GM23338 (cell line): ENCODE measurements at places on chromosomes 5 and 9.

DNA sequence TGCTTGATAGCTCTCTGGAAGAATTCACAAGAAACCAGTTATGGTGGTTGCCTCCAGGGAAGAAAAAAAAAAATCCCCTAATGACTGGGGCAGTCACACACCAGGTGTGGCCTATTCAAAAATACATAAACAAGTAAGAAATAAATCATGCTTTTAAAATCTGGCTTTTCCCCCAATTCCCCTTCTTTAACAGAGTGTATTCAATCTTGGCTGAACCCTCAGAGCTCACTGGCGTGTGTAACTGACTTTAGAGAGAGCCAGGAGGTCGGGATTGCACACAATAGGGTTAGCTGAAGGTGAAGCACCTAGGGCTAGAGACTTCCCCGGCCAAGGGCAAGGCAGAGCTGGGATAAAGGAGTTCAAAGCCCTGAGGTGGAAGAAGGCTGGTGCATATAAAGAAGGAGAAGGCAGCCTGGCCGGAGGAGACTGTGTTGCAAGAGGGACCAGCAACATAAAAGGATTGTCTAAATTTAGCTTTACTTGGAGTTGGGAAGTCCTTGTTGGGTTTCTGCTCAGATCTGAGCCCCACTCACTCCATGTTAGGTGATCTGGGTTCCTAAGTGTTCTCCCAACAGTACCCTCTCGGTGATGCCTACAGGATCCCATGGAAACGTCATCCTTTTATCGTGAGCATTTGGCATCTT, 19.7 kb downstream of the FNBP1 start:
- DNase-seq: no peak

- no peak for DNase-seq
Observed at GRCh38 chr5:15008921-15009320, 137.3 kb upstream of the ANKH start.

DNA sequence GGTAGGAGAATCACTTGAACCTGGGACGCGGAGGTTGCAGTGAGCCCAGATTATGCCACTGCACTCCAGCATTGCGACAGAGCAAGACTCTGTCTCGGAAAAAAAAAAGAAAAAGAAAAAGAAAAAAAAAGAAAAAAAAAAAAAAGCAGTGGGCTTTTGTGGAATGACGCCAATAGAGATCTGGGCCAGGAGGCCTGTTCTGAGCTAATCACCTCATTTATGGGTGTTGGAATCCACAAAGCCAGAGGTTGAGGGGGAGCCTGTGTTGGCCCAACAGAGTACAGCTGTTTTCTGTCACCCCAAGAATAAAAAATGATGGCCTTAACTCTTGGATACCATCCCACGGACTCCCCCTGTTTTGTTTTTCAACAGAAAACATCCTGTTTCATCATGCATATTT, 18.5 kb downstream of the OSTF1 start:
- DNase-seq: no peak

DNA sequence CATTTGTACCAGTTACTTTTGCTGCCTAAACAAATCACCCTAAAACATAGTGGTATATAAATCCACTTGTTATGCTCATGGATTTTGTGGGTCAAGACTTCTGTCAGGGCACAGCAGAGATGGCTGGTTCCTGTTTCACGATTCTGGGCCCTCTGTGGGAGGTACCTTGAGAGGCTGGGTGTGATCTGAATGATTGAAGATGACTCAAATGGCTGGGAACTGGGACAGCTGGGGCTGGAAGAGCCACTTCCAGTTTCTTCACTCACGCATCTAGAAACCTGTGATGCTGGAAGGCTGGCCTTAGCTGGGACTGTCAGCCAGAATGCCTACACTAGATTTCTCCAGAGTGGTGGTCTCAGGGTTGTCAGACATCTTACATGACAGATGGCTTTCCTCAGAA, 88.1 kb downstream of the KIF4B start:
- no peak for DNase-seq

DNA sequence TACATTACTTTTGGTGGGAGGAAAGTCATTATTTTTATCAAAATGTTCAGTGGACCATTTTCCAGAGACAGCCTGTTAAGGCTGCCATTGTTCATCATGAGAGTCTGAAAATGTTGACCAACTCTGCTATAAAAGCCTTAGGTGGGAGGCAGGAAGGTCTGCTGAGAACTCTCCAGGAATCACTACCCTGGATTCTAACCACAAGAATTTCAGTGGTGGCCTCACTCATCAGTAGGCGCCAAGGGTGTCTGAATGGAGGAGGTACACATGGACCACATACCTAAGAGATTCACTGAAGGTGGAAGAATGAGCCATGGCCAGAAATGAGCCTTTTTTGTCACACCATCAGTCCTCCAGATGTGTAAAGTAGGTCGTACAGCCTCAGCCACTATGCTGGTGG, 21.0 kb upstream of the TLX3 start:
- DNase-seq: no peak

DNA sequence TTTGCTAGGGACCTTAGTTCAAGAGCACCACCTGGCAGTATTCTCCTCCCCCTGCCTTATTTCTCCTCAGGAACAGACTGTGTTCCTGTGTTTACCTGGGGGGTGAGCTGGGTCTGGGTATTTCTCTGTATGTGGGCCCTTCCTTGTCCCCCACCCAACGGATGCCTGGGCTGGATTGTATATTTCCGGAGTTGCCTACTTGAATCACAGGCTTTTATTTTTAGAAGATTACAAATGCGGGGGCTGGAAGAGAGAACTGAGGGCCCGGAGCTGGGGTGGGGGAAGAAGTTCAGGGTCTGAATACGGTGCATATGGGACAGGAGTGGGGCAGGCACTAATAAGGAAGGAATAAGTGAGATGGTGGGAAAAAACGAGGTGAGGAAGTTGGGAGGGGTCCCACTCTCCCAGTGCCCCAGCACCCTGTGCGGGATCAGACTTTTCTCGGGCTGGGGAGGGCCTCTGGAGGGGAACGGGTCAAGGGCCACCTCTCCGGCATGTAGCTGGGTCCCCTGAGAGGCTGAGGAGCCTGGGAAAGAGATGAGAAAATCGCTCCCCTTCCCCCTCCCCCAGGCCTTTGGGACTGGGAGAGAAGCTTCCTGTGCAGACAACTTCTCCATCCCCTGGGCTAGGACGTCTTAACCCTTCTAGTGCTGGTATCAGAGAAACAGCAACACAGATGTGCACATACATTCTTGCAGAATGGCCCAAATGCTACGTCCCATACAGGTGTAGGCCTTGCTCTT, 42.1 kb downstream of the PCDH1 start:
- peak; percentile 68 for DNase-seq

DNA sequence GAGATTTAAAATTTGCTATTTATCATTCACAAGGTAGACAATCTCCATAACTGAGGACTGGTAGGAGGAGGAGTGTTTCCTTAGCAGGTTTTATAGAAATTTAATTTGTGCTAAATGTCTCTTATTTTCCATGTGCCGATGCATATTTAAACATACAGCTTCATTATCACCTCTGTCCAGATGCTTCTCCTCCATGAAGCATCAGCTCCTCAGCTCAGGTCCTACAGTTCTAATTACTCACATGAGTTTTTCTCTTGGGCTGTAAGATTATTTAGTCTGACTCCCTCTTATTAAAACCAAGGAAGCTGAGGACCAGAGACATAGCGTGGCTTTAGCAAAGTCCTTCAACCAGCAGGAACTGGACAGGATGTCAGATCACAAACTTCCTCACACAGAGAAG, 300.2 kb upstream of the PANK3 start:
- no peak for DNase-seq

DNA sequence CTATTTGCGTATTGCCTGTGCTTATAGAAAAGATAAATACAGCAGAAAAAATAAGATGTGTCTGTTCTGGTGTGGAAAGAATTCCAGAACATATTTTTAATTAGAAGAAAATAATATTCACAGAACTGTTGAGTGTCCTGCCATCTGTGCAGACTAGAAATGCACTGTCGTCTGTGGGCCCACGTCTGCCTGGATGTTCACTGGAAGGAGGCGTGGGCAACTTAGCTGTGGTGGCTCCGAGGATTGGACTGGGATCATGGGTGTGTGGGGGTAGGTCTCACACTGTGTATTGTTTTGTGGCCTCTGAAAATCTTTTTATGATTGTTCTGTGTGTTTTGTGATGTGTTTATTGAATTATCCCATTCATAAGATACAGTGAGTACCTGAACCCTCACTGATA, 126.0 kb upstream of the CACNA1B start:
- no peak for DNase-seq

DNA sequence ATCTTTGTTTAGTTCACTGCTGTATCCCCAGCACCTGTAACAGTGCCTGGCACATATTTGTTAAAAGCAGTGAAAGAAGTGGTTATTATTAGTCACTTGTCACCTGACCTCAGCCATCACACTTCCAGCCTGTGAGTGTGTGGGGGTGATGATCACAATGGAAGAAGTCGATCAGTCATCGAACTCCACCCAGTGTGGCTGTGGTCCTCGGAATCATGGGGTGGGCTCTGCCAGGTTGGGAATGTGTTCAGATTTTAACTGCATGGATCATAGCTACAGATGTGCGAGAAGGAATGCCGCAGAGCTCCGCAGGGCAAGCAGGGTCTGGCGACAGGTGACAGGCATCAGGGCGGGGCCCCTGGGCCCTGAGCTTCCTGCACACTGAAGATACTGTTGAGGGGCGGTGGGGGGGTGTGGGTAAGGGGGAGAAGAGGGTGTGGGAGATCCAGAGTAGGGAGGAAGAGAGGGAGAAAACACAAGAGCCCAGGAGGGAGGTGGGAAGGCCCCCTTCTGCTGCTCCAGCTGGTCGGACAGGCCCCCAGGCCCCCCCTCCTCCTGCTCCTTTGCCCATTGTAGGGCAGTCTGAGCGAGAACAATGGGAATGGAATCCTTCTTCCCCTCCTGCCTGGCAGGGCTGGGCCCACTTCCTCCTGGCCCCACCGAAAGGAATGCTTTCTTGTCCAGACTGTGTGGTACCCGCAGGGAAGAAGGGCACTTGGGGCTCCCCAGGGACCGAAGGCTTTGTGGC, 89.6 kb downstream of the SPRY4 start:
- peak; percentile 90 for DNase-seq

DNA sequence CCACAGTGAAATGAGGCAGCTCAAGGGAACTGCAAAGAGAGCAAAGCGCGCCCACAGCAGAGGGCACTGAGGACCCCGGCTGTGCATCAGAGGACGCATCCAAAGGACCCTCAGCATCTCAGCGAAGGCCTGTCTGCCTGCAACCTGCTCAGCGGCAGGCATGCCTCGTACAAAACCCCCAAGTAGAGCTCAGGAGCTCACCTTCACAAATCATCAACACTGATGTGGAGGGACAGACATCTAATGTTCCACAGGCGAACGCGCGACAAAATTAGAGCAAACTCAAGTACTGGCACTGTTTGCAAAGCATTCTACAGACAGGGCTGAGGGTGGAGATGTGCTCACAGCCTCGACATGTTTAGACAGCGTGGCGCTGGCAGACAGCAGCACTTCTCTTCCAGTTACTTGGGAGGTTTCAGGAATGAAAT, 81.0 kb downstream of the DCP2 start:
- peak; percentile 47 for DNase-seq

DNA sequence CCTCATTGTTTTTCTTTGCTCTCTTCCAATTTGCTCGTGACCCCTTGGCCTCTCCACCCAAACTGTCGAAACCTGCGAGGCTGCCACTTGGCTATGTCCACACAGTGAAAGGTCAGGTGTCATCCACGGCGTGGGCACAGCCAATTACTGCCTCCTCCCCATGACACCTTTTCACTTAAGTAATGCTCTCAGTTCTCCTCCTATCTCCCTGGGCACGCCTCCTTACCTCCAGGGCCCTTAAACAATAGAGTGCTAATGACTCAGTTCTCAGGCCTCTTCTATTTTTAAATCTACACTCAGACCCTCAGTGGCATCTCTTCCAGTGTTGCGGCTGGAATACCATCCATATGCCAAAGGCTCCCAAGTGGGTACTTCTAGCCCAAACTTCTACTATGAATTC, 256.8 kb downstream of the ROR2 start:
- DNase-seq: no peak

- peak; percentile 40 for DNase-seq
Observed at GRCh38 chr5:160923936-160924710, 72.1 kb upstream of the ATP10B start.

DNA sequence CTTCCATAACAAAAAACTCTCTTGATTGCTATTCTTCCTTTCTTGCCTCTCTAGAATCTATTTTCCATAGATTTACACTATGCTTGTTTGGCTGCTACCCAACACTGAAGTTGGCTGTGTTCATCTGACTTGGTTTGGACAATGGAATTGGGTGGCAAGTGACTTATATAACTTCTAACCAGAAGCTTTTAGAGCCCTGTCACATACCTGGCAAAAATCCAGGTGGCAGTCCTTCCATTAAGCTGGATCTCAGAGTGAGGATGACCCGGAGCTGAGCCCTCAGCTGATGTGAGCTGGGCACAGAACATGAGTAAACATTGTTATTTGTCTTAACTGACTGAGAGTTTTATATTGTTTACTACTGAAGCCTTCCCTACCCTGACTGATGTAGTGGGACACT, 225.7 kb downstream of the TLR4 start:
- no peak for DNase-seq

GRCh38 chr9:32177396-32177795, 207.0 kb upstream of the ACO1 start:
- no peak for DNase-seq

DNA sequence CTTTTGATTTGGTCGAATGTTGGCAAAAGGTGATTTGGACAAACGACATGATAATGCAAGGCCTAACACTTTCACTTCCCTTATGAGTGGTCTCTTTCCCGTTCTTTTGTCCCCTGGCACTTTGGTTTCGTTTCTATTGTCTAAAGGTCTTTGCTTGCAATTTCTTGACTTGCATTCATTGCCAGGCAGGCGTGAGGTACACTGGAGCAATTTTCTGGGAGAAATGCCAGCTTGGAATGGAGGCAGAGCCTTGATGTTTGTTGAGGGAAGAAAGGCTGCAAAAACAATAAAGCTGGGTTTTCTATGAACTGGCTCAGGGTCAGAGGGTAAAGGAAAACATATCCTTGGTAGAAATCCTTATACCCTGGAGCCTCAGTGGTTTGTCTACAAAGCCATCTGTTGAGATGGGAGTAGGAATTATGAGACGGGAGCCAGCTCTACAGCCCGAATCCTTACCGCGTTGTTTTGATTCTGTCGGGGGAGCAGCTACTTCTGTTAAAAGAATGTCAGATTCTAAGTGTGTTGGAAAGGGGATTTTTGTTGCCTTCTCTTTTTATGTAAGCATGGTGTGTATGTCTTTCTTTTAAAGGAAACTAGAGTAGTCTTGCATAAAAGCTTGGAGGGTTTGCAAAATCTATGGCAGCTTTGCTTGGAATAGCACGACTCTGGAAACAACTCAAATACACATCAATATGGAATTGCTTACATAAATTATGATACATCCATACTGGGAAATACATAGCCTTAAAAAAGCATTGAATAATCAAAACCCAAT, 158.9 kb downstream of the RMI1 start:
- DNase-seq: no peak

GRCh38 chr5:31485376-31486207, 46.3 kb downstream of the DROSHA start:
- no peak for DNase-seq
